ENCODE measurements at places on chromosomes 4 and X.

DNA sequence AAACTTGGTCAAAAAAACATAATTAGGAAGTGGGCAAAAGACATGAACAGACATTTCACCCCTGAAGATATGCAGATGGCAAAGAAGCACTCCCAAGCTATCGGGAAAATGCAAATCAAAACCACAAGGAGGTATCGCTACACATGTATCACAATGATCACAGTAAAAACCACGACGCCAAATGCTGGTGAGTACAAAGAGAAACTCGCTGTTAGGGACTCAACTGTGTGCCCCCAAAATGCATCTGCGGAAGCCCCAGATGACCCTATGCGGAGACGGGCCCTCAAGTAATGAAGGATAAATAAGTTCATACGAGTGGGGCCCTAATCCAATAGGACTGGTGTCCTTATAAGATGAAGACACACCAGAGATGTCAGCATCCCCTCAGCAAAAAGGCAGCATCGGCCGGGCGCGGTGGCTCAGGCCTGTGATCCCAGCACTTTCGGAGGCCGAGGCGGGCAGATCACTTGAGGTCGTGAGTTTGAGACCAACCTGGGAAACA, 10.2 kb downstream of the GAK start:
- DNase-seq: no peak

- peak; percentile 52 for DNase-seq
Observed at GRCh38 chr4:7291372-7292114, 99.2 kb downstream of the SORCS2 start.

GRCh38 chrX:109600237-109600651, 24.7 kb downstream of the KCNE5 start:
- DNase-seq: no peak

DNA sequence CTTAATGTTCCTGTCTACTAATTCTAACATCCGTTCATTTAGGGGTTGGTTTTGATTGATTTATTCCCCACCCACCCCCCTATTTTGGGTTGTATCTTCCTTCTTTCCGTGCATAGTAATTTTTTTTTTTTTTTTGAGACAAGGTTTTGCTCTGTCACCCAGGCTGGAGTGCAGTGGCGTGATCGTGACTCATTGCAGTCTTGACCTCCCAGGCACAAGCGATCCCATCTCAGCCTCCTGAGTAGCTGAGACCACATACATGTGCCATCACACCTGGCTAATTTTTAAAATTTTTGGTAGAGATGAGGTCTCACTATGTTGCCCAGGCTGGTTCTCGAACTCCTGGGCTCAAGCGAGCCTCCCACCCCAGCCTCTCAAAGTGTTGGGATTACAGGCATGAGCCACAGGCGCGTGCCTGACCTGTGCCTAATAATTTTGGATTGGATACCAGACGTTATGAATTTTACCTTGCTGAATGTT, 79.9 kb downstream of the ZFX start:
- DNase-seq: no peak

Data from amygdala (tissue), 56 donors.